ENCODE measurements at places on chromosomes 3 and 15.

GRCh38 chr3:129582799-129583198 is 23.7 kb downstream of the PLXND1 start:
- DNase-seq = no peak

- DNase-seq = no peak
These were observed 28.9 kb upstream of the OSTN start for GRCh38 chr3:191170097-191170496.

- no peak for DNase-seq
These were observed 78.3 kb upstream of the HES1 start for GRCh38 chr3:194057570-194058188.

- DNase-seq = no peak
These were observed 78.0 kb upstream of the KCNH8 start for GRCh38 chr3:19070325-19070724.

DNA sequence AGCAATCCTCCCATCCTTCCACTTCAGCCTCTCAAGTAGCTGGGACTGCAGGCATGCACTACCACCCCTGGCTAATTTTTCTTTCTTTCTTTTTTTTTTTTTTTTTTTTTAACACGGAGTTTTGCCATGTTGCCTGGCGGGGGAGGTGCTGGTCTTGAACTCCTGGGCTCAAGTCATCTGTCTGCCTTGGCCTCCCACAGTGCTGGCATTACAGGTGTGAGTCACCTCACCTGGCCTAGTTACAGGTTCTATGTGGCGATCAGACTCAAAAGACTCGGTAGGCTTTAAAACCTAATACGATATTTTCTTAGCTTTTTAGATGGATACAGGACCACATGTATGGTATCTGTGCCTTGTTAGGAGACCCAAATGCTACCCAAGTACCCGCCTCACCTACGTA is 14.0 kb upstream of the SLC25A26 start:
- DNase-seq = no peak

DNA sequence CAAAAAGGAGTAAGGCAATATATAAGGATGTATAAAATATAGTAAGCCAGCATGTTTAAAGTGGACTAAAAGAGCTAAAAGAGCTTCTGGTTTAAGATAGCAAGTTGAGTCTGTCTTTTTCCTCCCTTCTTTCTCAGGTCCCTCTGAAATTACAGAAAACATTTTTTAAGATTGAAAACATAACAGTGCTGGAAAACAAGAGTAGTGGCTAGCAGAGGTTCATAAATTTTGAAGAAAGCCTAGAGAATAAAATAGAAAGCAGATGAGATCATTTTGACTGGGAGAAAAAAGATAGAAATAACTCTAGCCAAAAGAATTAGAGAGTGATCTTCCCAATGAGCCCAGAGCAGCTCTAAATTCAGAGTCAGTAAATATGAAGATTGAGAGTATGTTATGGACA is 41.9 kb downstream of the ATP8B4 start:
- no peak for DNase-seq

- DNase-seq = no peak
These were observed 288.5 kb downstream of the XXYLT1 start for GRCh38 chr3:194982472-194982871.

DNA sequence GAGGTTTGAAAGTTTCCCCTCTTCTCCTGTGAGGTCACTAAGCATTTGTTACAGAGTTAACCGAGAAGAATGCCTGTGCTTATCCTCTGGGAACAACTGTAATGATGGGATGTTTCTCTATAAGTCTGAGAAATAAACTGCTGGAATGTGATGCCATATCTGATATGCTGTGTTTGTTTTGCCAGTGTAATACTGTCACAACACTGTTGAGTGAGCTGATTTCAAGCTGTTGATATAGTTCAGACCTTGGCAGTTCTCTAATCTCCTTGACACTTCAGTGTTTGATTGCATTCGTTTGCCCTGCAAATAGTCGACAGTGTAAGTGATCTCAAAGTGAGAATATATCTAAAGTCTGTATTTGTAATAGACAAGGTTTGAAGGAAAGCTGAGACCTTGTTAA is 73.3 kb downstream of the PTPRG start:
- no peak for DNase-seq

GRCh38 chr15:36658898-36659639 is 79.6 kb downstream of the CDIN1 start:
- DNase-seq = no peak

GRCh38 chr15:29031502-29032228 is 145.9 kb downstream of the APBA2 start:
- DNase-seq = no peak

- DNase-seq = no peak
These were observed 64.4 kb upstream of the CPB1 start for GRCh38 chr3:148763156-148763680.

- DNase-seq = no peak
These were observed 86.1 kb upstream of the BCL6 start for GRCh38 chr3:187831125-187832051.

DNA sequence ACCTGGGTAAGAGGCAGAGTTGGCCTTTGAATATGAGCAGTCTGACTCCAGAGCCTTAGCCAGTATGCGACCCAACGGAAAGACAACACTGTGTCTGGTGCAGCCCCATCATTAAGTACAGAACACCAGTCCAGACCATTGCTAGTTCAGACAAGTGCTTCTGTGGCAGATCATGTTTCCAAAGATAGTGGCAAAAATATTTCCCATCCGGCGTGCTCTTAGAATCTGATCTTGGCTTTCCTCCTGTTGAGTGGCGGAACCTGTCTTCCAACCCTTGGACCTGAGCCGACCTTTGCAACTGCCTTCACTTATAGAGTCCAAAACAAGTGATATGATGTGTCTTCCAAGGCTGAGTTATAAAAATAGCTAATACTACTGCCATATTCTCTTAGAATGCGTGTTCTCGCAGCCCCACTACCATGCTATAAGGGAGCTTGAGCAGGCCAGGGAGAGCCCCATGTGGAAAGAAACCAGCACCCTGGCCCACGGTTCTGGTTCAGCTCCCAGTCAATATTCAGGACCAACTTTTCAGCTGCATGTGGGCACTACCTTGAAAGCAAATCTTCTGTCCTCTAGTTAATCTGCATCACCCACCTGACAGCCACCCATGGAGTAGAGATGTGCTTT is 322.4 kb upstream of the SLCO3A1 start:
- DNase-seq = no peak

DNA sequence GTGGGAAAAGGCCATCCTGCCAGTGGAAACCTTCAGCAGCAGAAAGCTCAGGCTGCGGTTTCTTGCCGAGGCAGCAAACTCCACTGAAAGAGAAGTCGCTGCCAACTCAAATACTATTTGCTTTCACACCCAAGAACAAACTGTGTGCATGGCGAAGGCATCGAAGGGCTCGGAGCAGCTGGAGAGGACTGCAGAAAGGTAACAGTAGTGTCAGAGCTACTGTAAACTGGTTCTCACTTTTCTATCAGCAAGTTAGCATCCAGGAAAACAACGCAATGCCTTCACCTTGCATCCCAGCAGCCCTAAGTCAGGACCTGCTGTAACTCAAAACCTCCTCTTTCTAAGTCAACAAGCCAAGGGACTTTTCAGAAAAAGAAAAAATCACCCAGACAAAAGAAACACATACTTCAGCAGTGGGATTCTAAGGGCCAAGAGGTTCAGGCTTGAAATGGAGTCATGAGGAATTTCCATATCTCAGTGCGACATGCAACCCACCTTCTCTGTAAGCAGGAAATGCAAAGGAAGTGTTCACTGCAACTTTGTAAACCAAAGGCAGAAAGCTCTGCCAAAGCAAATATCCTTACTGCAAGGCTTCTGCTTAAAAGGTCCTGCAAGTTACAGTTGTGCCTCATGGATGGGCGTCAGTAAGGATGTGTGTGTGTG is 193.5 kb downstream of the FOXP1 start:
- DNase-seq = no peak

GRCh38 chr3:33883538-33883950 is 85.1 kb downstream of the PDCD6IP start:
- DNase-seq = no peak

- peak; percentile 58 for DNase-seq
These were observed at the start of gene HAPLN3 for GRCh38 chr15:88894819-88895767. HAPLN3 (minus strand) TSS chr15:88895544; CDS start chr15:88887298, 8,246 bp downstream.

DNA sequence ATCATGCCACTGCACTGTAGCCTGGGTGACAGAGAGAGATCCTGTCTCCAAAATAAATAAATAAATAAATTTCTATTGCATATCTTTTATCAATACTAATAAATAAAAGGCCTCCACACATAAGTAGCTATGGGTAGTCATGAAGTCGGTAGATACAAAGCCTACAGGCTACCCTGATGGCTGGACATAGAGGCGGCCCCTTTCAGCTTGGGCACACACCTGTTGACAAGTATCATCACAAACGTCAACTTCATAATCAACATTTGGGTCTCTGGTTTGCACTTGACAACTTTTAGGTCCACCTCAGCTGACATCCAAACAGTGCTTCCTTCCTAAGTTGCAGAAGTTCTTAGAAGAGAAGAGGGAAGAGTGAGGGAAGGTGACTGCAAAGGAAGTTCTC is 53.4 kb downstream of the ITGA11 start:
- no peak for DNase-seq

GRCh38 chr15:78763796-78764241 is 47.4 kb downstream of the ADAMTS7 start:
- no peak for DNase-seq

DNA sequence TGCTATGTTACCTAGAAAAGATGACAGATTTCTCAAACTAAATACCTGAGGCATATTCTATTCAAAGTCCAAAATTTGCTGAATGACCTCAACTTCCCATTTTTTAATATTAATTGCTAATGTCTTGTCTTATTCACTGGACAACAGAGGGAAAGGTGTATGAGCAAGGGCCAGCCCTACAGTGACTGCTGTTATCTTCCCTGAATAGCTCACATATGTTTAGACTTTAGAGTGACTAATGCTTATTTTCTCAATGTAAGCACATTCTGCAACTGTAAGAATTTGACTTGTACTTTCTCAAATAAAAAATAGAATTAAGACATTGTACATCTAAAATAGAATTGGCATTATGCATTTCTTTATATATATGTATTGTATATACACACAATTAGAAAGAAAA is 26.5 kb upstream of the AADACL2 start:
- DNase-seq = no peak

- no peak for DNase-seq
These were observed 231.7 kb downstream of the ARPP21 start for GRCh38 chr3:35871009-35871408.

DNA sequence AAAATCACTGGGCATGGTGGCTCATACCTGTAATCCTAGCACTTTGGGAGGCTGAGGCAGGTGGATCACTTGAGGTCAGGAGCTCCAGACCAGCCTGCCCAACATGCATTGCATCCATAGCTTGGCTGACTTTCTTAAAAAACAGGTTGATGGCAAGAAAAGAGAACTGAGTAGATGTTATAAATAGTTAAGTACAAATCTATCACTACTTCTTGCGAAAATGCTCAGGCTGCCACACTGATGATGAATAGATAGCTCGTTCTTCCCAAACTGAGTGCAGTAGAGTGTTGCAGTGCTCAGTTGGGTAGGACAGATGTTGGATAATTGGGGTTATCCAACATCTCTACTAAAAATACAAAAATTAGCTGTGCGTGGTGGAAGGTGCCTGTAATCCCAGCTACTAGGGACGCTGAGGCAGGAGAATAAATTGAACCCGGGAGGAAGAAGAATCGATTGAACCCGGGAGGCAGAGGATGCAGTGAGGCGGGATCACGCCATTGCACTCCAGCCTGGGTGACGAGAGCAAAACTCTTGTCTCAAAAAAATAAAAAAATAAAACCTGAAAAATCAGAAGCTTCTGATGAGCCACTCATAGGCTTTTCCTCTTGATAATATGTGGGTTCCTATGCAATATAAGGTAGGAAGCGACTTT is 1.2 kb downstream of the BTLA start:
- DNase-seq = no peak

DNA sequence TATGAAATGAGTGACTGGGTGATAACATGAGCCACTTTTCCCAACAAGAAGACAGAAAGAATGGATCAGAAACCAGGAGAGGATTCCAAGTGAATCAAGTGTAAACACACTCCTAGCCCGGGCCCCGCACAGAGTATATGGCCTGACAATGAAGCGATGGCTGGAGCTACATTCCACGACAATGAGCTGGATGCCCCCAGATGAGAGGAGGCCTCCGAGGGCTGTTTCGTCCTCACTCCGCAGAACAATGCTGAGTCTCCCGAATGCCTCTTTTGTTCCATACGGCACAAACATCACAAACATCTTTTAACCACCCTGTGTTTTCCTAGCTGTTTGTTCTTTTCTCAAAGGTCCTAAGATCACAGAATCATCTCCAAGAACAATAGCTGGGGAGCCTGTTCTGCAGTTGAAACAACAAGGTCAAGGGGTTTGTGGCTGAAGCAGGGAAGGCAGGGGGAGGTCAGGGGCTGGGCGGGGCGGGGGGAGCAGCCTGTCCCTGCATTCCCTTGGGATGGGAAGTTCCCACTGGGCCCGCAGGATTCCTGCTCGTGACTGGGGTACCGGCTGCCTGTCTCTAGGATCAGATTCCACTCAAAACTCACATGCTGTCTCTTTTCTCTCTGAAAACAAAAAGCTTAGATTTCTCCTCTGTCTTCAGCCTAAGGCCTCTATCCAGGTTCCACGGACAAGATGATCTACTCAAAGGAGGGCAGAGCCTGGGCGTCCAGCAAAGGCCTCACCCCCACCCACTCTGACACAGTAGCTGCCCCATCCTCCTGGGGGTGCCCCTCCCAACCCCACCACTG is 151.3 kb downstream of the XXYLT1 start:
- DNase-seq = no peak
